ENCODE measurements at places on chromosomes 7 and 10.
A peak's percentile ranks its signal among the peaks of the same experiment; 100 is the strongest.

GRCh38 chr7:4633012-4633411, 49.1 kb upstream of the FOXK1 start:
- peak; percentile 56 for DNase-seq

DNA sequence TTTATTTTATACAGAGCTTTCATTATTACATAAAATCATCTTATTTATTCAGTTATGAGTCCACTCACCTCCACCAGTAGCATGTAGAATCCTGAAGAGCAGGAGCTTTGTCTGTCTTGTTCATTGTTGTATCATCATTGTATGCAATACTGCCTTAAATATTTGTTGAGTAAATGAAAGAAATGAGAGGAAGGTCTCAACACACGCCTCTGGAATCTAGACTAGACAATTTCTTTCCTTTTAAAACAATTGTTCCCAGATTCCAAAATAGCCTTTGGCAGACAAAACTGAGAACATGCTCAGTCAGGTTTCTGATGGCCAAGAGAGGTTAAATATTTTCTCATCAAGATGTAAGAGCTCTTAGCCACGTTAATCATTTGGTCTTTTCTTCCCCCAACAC, 173.1 kb upstream of the AGR3 start:
- no peak for DNase-seq

GRCh38 chr10:120719333-120719732, 131.8 kb upstream of the WDR11 start:
- DNase-seq, result no peak

DNA sequence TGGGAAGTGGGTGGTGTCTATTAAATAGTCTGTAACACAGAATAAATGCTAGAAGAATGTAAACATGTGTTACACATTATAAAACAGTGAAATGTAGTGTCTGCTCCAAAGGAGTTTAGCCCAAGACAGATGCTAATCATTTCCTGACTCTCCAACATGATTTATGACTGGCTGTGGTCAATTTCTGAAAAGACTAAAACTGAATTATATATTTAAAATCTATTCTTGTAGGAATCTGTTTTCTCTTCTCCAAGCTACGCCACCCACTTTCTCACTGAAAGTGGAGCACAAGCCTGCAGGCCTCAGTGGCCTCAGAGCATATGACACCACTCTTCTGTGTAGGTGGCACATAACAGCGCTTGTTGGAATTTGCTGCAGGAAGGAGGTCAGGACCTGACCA, 44.4 kb downstream of the CTTNBP2 start:
- DNase-seq, result no peak

DNA sequence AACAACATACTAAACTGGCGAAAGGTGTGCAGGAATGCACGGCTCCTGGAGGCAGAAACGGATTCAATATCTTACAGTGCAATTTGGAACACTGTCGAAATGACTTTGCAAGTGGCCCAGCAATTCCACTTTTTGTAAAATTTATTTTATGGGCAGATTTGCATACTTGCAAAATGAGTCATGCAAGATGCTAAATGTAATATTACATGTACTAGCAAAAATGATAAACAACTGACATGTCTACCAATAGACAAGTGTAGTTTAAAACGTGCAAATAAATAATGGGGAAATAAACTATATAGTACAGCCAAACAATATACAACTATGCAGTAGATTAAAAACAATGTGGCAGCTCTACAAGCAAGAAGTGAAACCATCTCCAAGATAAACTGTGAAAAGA, 97.7 kb downstream of the ARHGAP12 start:
- DNase-seq, result peak; percentile 3

- DNase-seq, result no peak
Measured at GRCh38 chr7:144408121-144408520, 4.6 kb upstream of the NOBOX start.

DNA sequence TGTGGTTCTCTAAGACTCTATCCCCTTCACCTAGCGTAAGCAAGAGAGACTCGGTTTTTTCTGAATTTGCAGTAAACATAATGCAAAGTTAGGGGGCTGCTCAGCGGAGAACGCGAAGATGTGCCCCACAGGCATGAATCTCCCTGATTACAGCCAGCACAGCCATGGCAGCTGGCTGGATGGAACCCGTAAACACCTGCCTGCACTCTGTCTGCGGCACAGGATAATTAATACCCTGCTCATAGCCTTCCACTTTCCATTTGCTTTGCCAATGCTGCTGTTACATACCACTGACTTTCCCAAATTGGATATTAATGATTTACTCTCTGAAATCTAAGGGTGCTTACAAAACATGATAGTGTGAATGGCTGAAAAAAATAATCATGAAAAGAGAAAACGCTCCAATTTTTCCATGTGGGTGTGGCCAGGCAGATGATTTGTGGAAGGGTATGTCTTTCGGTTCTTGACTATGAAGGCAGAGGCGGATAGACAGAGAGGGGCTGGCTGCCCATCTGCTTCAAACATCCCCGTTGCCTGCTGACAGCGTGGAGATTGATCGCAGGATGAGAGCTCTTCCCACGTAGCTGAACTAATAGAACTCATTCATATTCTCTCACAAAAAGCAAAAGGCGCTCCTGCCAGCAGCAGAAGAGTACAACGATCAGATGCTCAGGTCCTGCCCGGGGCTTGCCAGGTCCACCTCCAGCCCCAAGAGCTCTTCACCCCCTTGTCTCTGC, 193.2 kb upstream of the GHITM start:
- no peak for DNase-seq

DNA sequence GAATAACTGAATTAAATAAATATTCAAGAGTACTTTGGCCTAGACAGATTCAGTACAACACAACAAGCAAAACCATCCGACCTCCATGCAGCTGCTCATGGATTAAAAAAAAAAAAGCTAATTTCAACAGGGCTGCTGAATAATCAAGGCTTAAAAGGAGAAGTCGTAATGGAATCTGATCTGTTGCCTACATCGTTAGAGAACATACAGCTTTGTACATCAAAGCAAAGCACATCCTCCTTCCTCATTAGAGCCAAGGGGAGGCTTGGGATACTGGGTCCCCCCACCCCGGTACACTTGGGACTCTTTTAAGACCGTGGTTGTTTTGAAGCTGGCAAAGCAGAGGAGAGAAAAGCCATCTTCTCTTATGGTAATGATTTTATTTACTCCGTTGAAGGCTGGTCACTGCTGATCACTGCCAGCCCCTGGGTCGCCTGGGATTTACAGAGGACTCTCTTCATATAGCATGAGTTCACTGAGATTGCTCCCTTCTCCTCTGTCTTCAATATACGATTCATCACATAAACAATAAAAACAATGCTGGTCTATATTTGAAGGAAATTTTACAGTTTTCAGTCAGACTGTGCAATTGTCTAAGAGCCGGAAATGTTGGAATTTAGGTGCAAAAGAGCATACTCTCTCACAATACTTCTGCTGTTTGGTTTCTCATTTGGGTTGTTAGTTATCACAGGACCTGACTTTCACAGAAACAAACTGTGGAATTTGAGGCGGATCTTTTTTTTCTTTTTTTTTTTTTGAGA, 148.8 kb downstream of the FAM107B start:
- no peak for DNase-seq

- peak; percentile 7 for DNase-seq
Measured at GRCh38 chr10:59805014-59805413, 51.8 kb upstream of the MRLN start.

DNA sequence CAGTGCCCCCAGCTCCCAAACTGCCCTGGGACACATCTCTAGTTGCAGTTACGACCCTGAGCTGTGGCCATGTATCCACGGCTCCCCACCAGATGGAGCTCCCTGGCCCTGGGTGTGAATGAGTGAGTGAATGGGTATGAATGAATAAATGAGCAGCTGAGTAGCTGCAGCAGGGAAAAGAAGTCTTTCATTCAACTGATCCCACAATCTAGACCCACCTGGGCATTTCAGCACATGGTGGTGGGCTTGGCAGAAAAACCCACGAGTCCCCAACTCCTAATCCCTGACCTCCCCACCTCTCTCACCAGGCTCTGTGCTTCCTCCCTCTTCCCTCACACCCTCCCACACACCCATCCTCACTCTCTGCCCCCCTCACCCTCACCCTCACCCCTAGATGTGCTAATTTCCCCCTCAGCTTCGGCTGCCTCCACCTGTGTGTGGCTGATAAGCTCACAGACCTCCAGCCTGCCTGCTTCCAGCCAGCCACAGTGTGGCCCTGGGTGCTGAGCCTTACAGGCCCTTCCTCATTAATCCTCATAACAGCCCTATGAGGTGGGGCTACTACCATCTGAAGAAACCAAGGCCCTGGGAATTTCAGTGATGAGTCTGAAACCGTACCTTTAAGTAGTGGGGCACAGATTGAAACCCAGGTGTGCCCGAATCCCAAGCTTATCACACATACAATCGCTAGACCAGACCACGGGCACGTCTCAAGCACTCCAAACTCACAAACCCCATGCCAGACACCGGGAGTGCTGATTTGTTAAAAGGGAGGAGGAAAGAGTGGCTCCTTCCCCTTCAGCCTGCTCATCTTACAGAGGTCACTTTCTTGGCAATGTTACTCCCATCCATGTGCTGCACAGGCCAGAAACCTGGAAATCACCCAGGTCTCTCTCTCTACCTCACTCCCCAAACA, 2.2 kb upstream of the ATP6V1F start:
- peak; percentile 67 for DNase-seq

GRCh38 chr10:90245623-90246022, 544.2 kb downstream of the KIF20B start:
- DNase-seq, result no peak

DNA sequence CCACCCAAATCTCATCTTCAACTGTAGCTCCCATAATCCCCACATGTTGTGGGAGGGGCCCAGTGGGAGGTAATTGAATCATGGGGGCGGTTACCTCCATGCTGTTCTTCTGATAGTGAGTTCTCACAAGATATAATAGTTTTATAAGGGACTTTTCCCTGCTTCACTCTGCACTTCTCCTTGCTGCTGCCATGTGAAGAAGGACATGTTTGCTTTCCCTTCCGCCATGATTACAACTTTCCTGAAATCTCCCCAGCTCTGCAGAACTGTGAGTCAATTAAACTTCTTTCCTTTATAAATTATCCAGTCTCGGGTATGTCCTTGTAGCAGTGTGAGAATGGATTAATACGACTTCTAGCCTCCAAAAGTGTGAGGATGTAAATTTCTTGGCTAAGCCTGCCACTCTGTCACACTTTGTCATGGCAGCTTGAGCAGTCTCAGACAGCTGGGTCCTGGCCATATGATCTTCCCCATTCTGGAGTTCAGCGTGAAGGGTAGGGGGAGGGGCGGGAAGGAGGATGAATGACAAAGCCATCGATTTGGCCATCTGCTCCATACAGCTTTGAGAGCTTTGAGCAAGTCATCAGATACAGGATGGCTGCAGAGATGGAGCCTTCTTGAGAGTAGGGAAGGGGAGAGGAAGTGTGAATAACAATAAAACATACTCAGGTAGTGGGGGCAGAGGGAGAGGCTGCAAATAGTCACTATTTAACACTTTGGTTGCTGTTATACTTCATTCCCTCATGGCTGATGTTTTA, 19.1 kb upstream of the INPP5F start:
- DNase-seq, result no peak

GRCh38 chr10:20277820-20278219, 461.6 kb downstream of the PLXDC2 start:
- no peak for DNase-seq

- DNase-seq, result no peak
Measured at GRCh38 chr10:76358743-76359395, 927.4 kb downstream of the LRMDA start.

GRCh38 chr10:131772441-131772840, 128.4 kb upstream of the PPP2R2D start:
- DNase-seq, result no peak

DNA sequence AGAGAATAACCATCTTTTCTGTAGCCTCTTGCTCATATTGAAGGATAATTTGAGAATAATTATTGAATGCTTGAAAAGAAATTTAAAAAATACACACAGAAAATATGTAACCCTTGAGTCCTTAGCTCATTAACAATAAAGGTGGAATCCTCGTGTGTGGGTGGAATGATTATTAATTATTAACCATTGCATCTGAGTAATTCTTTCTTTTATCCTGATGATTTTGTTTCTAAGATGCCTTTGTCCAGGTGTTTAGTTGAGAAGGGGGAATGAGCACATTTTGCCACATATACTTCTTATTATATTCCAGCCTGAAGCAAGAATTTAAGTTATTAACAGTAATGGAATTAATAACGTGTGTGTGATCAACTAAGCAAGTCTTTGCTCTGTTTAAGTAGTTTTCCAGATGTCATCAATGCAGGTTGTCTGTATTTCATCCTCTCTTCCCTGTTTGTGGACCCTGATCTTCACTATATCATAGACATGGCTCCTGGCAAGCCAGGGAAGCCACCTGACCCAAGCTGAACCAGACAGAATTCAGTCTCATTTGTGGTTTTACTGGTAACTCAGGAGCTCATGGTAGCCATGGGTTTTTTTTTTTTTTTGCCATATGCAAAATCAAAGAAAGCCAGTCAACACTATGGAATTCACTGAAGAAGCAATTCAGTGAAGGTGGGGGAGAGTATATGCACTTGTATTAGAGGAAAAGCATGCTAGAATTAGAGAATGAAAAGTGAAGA, 144.3 kb downstream of the KIF20B start:
- no peak for DNase-seq

GRCh38 chr10:17003651-17004286, 125.8 kb downstream of the CUBN start:
- DNase-seq, result no peak

DNA sequence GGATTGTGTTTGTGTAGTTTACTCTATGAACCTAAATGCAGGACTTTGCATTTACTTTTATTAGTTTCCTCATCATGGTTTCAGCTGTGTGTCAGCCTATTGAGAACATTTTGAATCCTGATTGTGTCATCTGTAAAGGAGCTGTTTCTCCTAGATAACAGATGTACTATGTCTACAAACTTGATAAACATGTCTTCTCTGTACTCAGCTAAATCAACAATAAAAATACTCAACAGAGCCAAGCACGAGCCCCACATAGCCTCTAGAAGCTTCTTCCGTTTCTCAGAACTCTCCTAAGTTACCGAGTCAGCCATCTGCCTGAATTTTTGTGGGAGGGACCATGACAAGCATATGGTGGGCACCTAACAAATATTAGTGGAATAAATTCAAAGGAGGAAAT, 234.7 kb downstream of the SKAP2 start:
- DNase-seq, result no peak

DNA sequence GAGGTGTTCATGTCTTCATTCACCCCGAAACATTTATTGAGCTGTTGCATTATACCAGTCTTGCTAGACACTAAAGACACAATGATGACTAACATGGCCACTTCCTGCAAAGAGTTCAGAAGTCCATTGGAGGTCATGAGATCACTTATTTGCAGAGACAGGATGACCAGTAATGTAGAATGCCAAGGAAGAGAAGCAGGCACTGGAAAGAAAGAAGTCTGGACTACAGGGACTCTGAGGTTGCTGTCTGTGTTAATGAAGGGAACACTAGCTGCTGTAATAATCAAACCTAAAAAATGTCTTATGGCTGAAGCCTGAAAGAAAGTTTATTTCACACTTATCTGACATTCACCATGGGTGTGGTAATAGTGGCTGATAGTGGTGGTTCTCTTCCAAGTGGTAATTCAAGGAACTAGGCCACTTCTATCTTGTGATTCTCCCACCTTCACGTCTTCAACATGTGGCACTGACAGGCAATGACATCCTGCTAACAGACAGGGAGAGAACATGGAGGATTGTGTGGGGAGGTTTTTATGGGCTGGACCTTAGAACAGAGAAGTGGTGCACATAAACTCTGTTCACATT, 89.2 kb upstream of the MKLN1 start:
- peak; percentile 73 for DNase-seq

- DNase-seq, result peak; percentile 51
Measured at GRCh38 chr10:78742730-78743615, 325.8 kb upstream of the ZMIZ1 start.

- no peak for DNase-seq
Measured at GRCh38 chr10:85847085-85847484, 519.5 kb downstream of the GRID1 start.

- DNase-seq, result no peak
Measured at GRCh38 chr7:73352784-73353183, 24.8 kb downstream of the FKBP6 start.
